DMS 273 treated with DMSO at 0.1 percent for 48 hours (cell line): ENCODE measurements at places on chromosomes 2 and 18.

DNA sequence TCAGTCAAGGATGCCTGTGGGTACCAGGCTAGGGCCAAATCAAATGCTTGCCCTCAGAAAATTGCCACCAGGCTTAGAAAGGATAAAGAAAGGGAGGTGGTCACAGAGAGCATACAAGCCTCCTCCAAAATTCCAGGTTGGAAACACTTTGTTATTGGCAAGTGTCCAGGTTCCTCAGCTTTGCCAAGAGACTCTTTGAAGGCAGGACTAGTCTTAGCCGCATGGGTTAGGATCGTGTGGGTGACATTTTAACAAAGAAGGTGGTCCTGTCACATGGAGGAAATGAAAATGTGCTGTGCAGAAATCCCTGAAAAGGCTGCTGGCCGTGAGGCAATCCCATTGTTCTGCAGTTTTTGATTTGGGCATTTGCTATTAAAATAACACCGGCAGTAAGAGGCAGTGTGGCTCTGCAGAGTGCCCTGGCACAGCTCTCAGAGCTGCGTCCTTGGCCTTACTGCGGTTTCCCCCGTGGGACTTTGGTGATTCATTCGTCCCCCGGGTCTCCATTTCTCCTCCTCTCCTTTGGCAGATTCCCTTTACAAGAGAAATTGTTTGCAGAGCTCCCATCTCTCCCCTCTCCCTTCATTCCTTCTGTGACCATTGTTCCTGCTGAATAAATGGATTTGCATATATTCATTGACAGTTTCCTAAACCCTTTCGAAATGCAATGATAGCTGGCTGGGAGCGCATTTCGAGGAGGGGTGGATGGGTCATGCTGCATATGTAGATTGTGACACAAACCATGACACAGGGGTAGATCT, 187.3 kb downstream of the VAPA start:
- no peak for DNase-seq

DNA sequence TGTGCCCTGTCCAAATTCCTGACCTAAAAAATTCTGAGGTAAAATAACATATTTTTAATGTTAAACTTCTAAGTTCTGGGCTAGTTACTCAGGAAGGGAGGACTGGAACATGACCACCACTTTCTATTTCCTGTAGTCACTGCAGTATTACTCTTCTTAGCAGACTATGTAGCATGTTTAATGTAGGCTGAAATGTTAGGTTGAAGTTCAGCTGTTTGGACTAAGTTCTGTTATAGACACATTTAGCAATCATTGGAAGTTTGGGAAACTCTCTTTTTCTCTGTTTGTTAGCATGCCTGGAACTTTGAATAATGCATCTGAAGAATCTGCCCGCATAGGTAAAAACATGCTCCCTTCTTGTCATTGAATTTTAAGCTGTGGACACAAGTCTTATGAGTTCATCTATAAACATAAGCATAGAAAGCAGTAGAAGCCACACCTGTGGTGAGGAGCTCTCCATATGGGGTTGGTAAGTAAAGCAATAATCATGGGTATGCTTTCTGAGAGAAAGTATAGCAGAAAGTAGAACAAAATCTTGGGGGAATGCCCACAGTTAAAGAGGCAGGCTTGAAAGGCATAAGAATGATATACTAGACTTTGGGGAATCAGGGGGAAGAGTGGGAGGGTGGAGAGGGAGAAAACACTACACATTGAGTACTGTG, 52.6 kb downstream of the IL1R2 start:
- no peak for DNase-seq

- DNase-seq = no peak
Observed at GRCh38 chr2:70089220-70089982, 2.1 kb downstream of the PCBP1 start.

GRCh38 chr18:73007915-73008308, 140.1 kb upstream of the NETO1 start:
- no peak for DNase-seq

GRCh38 chr2:174682007-174682577, 82.2 kb downstream of the CHRNA1 start:
- DNase-seq = no peak

- no peak for DNase-seq
Observed at GRCh38 chr18:36534154-36534688, 236.7 kb downstream of the FHOD3 start.

GRCh38 chr2:24164416-24164973, 10.4 kb upstream of the FAM228A start:
- no peak for DNase-seq

- DNase-seq = no peak
Observed at GRCh38 chr2:25822190-25823117, 55.8 kb downstream of the ASXL2 start.

DNA sequence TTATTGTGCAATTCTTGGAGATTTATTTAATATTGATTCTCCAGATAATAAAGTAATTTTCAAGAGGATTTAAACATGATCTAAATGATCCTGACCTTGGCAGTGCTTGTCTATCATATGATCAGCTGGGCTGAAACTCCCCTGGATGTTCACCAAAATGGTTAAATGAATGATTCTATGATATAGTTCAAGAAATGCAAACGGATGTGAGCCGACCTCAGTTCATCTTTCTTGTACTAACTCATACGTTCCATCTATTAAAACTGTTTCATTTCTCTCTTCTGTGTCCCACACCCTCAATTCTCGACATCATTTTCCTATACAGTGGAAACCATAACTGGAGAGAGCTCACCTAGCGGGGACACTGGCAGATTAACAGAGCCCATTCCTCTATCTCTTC, 281.7 kb upstream of the CCDC68 start:
- no peak for DNase-seq

DNA sequence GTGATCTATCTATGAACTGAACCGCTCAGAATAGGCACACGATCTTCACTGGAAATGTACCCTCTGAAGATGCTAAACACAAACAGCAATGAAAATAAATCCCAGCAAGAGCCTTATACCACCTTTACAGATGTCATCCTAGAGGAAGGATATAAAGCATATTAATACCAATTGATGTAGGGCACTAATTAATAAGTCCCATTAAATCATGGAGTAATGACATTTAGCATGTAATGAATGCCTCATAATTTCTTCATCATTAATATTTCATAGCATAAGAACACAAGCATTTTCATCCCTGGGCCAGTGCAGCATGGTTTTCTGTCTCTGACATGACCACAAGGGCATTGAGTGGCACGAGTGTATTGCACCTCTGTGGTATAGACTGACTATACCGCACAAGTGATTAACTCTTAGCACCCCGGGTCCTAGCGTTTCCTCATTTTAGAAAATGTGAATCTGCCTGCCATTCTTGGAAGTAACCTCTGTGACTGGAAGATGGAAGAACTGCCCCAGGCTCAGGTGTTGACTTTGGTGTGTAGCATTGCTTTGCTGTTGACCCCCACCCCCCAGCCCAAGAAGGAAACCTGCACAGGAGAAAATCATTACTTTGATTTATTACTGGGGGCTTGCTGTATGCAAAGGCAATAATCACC, 1.4 kb upstream of the TMEM178A start:
- DNase-seq = no peak

DNA sequence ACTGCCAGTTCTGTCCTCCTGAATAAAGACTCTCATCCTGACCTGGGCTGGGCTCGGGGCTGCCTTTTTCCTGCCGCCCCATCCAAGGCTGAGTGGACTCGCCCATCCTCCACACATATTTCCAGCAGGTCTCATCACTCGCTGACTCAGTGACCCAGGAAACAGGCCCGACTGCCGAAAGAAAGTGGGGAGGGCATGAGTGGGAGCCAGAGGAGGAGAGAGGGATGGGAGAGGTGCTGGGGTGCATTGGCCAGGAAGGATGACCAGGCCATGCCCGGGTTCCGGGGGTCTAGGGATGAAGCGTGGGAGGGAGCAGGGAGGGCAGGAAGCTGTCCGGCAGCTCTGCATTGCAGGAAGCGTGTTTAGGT, 66.7 kb downstream of the TWIST2 start:
- no peak for DNase-seq

GRCh38 chr18:31506024-31506742, 8.2 kb downstream of the DSG2 start:
- DNase-seq = no peak

- no peak for DNase-seq
Observed at GRCh38 chr2:162106146-162106551, 32.1 kb upstream of the DPP4 start.

- DNase-seq = no peak
Observed at GRCh38 chr2:20990442-20991430, 53.1 kb downstream of the APOB start.

DNA sequence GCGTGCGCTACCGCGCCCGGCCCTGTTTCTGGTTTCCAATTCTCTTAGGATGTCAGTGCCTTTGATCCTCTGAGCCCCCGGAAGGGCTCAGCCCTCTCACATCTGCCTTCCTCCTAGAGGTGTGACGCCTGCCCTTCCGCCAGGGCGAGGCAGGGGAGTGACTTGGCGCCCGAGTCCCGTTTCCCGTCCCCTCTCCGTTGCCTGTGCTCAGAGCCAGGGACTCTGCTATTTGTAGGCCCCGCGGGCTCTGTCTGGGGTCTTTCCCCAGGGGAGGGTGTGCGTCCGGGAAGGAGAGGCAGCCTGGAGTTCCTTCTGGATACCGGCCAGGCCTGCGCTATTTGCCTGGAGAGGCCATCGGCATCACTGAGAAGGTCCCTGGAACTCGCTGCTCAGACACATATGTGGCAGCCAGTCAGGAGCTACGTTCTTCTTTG, 103.7 kb upstream of the TAF1B start:
- no peak for DNase-seq

DNA sequence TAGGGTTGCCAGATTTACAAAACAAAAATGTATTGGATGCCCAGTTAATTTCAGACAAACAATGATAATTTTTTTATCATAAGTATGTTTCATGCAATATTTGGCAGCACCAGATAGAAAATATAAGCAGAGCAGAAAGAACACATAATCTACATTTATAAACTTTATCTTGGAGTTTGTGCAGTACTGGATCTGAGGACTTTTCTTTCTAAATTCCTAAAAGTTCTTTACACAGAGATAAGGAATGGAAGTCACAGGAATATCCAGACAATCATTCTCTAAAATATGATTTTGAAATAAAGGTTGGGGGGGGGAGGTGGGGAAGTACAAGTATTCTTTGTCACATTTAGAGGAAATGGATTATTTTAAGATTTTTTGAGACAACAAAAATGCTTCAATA, 28.8 kb upstream of the MC4R start:
- no peak for DNase-seq

- no peak for DNase-seq
Observed at GRCh38 chr2:171346723-171347557, 86.8 kb downstream of the METTL8 start.

GRCh38 chr18:3499501-3499900, 49.5 kb downstream of the TGIF1 start:
- DNase-seq = no peak

- no peak for DNase-seq
Observed at GRCh38 chr18:59940068-59940467, 40.3 kb downstream of the PMAIP1 start.

DNA sequence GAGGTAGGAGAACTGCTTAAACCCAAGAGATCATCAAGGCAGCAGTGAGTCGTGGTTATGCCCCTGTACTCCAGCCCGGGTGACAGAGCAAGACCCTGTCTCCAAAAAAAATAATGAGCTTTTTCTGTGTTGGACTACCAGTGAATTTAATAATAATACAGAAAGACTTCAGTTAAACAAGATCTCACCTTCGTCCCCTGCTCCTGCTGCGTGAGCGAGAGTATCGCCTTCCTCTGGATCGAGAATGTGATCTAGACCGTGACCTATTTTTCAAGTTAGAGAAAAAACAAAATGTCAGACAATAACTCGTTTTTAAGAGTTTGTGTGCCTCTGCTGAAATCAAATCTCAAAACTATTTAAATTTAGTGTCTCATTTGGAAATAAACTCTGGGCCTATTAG, 2.8 kb downstream of the SRSF7 start:
- no peak for DNase-seq

DNA sequence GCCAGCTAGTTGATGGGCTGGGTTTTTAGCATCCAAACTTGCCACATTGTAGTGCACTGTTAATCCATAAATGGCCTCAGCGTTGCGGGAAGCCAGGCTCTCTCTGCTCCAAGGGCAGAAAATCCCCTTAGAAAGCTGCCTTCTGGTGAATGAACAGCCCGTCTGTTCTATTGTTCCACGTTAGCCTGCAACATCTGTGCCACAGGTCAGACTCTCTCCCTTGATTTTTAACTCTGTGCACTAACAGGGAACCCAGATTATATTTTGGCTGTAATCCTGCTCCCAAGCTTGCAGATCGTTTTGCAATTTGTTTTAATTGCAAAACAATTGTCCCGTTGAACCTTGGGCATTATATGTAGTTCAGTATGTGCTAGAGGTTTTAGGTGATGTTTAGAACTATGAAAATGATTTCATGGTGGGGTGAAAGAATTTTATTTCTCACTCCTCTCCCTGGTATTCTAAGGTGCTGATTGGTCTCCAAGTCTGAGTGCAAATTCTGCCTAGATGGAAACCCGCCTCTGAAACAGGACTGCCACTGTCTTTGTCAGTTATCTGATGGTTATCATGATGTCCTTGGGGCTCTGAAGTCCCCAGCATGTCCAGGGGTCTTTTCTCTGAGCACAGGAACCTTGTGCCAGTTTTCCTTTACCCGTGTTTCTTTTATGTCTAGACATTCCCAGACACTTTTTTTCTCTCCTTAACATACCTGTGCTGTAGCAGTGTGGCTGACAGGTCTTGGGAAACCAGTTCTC, 106.6 kb downstream of the MAP4K4 start:
- DNase-seq = peak; percentile 71

DNA sequence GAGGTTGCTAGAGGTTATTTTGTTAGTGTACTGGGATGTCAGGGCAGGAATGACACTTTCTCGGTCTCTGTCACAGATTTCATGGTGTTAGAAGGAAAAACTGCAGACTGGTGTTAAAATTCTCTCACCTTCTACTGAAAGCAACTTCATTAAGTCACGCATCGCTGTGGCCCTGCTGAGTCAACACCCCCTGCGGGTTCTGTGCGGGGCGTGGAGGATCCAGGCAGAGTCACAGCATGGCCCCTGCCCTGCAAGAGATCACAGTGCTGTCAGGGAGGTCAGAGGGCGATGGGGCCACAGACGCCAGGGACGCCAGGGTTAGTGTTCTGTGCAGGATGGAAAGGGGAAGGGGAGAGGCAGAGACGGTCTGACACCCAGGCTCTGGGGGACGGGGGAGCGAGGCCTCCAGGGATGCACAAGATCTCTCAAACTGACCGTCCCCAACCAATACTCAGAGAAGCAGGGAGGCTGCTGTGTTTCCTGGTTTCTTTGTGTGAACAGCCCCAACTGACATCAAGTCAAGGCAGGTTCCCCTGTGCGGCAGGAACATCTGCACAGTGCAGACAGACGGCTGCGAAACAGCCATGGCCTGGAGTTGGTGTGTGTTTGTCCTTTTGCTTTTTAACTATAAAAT, 354.9 kb upstream of the SALL3 start:
- DNase-seq = no peak

- DNase-seq = no peak
Observed at GRCh38 chr18:73785300-73785699, 362.3 kb downstream of the FBXO15 start.

- no peak for DNase-seq
Observed at GRCh38 chr2:69559442-69560146, 83.9 kb downstream of the AAK1 start.

- DNase-seq = peak; percentile 9
Observed at GRCh38 chr2:33034784-33035183, 88.0 kb downstream of the LTBP1 start.

- no peak for DNase-seq
Observed at GRCh38 chr2:224401641-224402342, at the start of gene FAM124B. Gene FAM124B (minus strand): TSS chr2:224402107. CDS start chr2:224401768, 339 bp downstream.
